ENCODE measurements at places on chromosomes 4 and X.

DNA sequence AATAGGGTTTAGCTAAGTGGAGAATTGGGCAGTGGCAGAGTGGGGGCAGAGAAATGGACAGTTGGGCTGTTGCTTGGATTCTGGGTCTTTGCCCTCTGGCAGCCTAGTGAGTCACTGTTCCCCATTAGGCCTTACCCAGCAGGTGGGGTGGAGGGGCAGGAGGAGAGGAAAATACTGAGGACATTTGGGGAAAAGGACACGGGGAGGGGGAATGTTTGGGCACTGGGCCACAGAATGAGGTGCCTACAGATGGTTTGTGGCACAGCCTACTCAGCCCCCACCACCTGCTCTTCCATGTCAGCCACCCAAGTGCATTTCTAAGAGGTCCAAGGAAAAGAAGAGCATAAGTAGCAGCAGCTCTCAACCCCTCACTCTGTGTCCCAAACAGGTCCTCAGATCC lies 13.0 kb downstream of the SLC16A2 start:
- no peak for DNase-seq

DNA sequence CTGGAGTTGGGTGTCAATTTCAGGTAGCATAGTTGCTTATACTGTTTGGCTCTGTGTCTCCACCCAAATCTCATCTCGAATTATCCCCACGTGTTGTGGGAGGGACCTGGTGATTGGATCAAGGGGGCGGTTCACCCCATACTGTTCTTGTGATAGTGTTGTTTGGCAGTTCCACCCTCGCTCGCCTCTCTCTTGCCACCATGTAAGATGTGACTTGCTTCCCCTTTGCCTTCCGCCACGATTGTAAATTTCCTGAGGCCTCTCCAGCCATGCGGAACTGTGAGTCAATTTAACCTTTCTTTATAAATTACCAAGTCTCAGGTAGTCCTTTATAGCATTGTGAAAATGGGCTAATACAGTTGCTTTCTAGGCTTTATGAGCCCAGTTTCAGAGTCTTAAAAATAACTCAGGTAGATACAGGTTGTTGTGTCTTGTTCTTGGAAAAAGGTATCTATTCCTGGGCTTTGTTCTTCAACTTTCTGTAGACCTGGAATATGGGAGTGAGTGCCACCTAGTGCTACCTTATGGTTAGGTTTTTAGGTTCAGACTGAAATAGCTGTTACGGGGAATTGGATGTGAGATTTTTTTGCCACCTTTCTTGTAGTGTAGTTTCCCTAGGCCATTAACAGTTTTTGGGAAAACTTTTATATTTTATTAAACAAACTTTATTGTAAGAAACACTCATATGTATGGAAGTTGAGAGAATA lies 15.6 kb downstream of the PGK1 start:
- DNase-seq, result peak; percentile 5

- DNase-seq, result no peak
Observed at GRCh38 chr4:128141866-128142265, 80.8 kb downstream of the LARP1B start.

GRCh38 chr4:20944961-20945360 lies 244.7 kb downstream of the PACRGL start:
- no peak for DNase-seq

GRCh38 chrX:16155581-16156096 lies 11.6 kb upstream of the MAGEB17 start:
- no peak for DNase-seq

DNA sequence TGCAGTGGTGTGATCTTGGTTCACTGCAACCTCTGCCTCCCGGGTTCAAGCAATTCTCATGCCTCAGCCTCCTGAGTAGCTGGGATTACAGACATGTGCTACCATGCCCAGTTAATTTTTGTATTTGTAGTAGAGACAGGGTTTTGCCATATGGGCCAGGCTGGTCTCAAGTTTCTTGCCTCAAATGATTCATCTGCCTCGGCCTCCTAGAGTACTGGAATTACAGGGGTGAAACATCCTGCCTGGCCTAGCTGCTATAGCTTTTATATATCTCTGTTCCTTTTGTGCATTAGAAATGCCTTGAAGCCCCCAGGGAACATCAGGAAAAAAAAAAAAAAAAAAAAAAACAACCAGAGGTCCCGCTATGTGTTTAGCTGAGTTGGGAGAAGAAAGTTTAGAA lies 34.8 kb downstream of the UBE2K start:
- no peak for DNase-seq

GRCh38 chrX:150517303-150517910 lies 51.0 kb upstream of the MTM1 start:
- DNase-seq, result no peak

- no peak for DNase-seq
Observed at GRCh38 chr4:86100539-86101215, 259.2 kb downstream of the MAPK10 start.

- no peak for DNase-seq
Observed at GRCh38 chrX:108186811-108187210, 95.2 kb downstream of the ATG4A start.

DNA sequence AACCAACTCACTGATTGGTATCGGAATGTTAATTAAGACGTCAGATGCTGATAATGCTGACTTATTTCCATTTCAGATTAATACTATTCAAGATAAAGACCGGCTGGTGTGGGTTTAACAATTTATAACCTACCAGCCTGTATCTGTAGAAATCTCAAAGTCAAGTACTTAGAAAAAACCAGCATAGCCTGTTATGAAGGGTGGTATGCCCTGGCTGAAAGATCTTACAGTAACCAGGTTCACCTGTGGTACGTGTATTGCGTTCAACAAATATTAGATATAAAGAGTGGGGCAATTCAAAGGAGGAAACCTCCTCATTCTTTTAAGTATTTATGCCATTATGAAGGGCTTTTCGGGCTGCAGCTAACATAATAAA lies 240.8 kb upstream of the ANXA3 start:
- no peak for DNase-seq

GRCh38 chr4:183610033-183610432 lies 49.0 kb downstream of the RWDD4 start:
- no peak for DNase-seq
